ENCODE measurements at places on chromosomes 2 and 18.

- DNase-seq: no peak
These were observed 83.9 kb upstream of the RAB6C start for GRCh38 chr2:129895526-129896082.

GRCh38 chr2:96143848-96144480 lies 1.3 kb downstream of the DUSP2 start:
- DNase-seq: no peak

DNA sequence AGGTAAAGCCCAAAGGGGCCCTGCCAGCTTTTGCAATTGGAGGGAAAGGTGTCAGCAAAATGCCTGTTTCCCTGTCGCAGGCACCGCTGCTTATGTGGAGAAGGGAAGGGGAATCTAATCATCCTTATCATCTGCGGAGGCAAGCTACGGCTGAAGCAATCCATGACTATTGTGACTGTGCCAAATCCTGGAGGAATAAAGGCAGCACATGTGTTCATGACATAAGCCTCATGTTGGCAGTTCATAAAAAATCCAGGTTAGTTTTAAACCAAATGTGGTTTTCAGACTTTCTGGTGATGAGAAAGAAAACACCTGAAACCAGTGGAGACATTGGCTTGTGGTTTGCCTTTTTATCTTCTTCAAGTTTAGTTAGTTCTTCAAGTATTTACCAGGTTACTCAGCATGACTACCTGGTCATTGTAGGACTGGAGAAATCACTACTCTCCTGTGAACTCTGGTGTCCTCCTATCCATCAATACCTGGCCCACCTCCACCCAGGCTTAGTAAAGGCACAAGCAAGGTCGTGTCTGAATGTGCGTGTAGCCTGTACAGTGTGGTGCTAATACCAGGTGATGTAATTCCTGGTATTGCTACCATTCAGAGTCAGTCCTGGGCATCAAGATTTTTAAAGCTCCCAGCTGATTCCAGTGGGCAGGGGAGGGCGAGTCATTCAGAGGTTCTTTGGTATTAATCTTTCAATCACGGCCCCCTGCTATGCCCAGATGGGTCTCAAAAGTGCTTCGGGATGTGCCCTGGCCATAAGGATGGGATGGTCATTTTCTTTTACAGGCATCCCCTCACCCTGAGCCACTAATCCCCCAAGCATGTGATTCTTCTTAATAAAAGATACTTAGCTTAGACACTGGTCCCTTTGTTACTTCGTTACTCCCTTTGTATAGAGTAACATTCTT lies 96.8 kb downstream of the TGFA start:
- DNase-seq: no peak

DNA sequence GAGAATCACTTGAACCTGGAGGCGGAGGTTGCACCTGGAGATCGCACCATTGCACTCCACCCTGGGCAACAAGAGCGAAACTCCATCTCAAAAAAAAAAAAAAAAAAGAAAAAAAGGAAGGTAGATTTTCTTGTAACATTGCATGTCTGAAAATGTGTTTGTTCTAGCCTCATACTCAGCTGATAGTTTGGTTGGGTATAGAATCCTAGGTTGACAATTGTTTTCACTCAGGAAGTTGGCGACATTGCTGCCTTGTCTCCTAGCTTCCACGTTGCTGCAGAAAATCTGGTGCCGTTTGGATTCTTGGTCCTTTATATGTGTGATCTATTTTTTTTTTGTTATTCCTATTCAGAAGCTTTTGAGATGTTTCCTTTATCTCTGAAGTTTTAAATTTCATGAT lies 4.7 kb downstream of the ING5 start:
- no peak for DNase-seq

- no peak for DNase-seq
These were observed 32.6 kb upstream of the E2F6 start for GRCh38 chr2:11498543-11499034.

DNA sequence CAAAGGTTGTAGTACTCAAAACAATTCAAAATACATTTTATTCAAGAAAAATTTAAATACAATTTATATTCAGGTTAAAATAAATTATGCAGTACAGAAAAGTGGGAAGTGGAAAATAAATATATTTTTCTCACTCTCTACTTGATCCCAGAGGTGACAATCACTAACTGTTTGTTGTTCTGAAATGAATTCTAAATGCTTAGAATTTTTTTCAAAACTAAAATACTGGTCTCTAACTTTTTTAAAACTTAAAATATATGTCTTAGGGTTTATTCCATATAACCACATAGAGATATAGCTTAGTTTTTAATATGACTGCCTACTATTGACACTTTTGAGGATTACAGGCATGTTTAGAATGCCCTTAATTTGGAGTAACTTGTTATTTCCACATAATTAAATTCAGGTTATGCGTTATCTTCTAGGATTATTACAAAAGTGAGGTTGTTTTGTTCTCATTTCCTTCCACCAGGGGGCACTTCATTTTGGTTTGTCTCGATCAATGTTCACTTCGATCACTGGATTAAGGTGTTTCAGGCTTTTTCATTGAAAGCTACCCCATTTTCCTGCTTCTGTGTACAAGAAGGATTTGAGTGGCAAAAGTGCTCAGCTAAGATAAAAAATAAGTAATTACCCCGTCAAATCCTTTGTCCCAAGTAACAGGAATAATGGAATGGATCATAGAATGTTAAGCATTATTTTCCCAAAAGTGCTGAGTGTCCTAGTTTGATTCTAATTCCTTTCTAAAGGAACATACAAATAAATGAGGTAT lies 27.1 kb upstream of the TFPI start:
- no peak for DNase-seq

DNA sequence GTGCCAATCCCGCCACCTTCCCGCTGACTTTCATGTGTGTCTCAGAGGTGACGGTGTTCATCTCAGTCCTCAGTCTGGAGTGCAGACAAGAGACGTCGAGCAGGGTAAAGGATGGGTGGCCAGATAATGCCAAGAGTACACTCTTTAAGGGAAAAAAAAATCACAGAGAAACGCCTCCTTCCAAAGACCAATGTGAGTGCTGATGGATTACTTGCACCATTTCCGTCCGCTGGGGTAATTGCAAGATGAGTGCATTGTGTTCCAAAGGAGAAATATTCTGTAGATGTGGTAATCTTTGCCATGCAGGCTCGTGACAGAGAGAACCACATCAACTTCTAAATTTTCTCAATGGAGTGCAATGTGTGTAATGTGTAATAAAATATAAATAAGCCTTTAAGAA lies 81.0 kb downstream of the KLHL29 start:
- DNase-seq: no peak

GRCh38 chr2:21367421-21367820 lies 243.7 kb downstream of the TDRD15 start:
- DNase-seq: no peak

DNA sequence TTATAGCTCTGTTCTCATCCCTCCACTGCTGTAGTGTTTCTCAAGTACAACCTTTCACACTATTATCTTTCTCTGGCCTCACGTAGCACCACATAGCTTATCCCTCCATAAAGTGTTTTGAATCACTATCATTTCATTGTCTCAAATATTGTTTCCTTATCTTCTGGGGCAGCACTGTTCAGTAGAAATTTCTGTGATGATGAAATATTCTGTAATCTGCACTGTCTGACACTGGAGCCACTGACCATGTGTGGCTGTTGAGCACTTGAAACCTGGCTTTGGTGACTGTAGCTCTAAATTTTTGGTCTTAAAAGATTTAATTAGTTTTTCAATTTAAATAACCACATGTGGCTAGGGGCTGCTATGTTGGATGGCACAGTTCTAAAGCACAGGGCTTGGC lies 78.9 kb downstream of the CPS1 start:
- no peak for DNase-seq

Measured in activated CD8-positive, alpha-beta memory T cell treated with anti-CD3 and anti-CD28 coated beads for 1 hour (primary cell).